Activated CD4-positive, CD25-positive, alpha-beta regulatory T cell treated with anti-CD3 and anti-CD28 coated beads, Interleukin-2, amount 50 U/mL, for 24 hours (primary cell): ENCODE measurements at places on chromosomes 16 and 17.
A peak's percentile ranks its signal among the peaks of the same experiment; 100 is the strongest.

DNA sequence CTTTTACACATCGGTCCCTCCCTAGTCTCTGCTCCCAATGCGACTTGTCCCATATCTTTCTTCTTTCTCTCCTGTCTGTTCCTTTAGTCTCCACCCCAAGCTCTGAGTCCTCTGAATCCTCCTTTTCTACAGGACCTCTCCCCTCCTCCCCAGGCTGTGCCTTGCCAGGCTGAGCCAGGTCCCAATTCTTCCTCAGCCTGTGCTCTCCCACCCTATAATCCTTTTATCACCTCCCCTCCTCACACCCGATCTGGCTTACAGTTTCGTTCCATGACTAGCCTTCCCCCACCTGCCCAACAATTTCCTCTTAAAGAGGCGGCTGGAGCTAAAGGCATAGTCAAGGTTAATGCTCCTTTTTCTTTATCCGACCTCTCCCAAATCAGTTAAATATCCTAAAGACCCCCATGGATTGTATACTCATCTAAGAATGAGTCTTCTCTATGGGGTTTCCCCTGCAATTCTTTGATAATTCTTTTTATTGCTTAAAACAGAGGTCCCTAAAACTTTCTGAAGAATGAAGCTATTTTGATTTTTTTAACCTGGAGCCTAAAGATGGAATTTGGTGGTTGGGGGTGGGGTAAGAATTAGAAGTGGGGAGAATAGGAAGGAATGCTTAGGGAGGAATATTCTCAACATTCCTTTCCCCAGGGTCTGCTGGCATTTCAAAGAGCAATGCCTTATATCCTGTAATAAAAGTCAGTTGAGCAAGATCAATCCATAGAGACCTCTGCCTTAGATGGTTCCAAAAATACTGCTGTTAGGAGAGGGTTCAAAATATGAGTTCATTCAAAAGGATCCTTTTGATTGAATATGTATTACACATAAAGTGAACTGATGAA lies 102.8 kb downstream of the MYO1D start:
- ATAC-seq: no peak

DNA sequence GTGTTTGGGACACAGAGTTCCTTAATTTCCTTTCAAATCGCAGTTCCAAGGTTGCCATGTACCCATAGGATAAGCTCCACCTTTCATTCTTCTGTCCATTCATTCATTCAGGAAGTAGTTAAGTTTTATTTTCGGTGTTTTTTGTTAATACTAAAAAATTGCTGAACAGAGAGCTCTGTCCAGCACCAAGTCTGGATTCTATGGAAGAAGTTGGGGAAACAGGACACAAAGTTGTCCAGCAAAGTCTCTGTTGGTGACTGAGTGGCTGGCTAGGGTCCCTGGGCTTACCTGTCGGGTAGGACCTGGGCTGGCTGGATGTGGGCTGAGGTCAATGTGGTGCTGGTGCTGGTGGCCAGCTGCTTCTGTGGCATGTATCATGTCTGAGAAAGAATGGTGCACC lies 17.6 kb upstream of the CCL2 start:
- no peak for ATAC-seq

DNA sequence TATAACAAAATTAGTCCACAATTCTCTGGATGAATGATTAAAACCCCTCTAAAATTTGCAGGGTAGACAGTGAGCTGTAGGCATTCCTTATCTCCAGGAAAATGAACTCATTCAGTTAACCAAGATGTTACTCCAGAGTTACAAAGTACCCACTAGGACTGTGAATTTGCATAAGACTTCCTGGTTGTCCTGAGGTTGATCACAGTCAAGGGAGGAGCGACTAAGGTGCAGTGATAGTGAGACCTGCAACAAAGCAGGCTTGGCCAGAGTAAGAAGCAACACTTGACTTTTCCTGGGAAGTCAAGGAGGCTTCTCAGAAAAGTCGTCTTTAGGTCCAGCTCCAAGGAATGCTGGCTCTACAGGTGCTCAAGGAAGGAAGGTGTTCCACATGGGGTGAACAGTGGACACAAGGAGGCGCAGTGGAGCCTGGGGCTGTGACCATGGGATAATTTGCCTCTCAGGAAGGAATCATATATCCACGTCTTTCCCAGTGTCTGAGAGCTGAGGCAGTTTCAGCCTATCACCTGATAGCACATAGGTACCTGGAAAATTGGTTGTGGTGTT lies 821.1 kb upstream of the EEF2KMT start:
- ATAC-seq: no peak

DNA sequence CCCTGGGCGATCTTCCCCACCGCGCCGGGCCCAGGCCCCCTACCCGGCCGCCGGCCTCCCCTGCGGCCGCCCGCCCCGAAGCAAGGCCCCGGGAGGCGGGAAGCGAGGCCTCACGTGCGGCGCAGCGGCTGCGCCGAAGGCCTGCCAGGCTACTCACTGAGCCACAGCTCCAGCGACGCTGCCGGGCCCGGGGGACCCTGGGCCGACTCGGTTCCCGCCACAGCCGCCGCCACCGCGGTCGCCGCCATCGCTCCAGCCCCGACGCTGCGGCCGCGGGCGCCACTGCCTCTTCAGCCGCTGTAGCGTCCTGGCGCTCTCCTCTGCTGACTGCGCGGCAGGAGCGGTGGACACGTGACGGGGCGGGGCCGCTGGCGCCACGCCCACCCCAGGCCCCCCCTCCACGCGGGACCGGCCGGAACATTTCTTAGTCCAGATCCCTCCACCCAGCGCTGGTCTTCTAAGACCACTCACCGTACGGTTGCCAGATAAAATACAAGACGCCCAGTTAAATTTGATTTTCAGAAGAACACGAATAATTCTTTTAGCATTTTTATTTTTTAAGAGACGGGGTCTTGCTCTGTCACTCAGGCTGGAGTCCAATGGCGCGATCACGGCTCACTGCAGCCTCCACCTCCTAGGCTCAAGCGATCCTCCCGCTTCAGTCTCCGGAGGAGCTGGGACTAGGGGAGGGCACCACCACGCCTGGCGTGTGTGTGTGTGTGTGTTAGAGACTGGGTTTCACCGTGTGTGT lies at the start of gene GGA2:
GGA2 (minus strand) TSS at position 331 of the 751 bp plus-strand sequence; CDS start at position 248, 83 bp downstream.
- ATAC-seq: peak; percentile 92

DNA sequence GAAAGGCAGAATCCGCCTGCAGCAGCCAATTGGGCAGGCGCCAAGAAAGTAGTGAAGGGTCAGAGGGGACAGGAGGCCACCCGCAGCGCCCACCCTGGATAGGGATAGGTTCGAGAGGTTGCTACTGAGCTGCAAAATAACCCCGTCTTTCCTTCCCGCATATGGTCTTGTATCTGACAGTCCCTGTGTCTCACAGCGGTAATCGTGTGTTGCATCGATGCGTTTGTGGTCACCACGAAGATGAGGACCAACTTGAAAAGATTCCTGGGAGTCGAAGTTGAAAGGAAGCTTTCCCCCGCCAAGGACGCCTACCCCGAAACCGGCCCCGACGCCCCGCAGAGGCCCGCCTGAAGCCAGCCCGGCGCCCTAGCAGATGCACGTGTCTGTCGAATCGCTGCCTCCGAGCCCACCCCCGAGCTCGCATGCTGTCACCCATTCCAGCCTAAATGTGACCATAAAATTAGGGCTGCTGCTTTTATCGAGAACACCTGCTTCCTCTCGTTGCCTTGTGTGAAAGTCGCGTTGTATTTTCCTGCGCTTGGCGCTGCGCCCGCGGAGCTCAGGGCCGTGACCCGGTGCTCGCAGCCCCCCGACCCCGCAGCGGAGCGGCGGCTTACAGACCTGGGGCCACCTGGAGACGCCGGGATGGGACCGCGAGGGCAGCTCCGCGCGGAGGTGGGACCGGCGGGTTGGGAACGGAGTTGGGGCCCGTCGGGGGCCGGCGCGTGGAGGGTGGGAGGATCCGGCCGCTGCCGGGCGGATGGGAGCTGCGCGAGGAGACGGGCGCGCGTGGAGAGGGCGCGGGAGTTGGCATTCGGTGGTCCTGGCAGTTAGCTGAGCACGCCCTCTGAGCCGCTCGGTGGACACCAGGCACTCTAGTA lies at the start of gene CMTM2:
CMTM2 (plus strand) TSS at position 813 of the 881 bp plus-strand sequence. CDS start 145 bp downstream, outside the sequence.
- ATAC-seq: peak; percentile 38

- no peak for ATAC-seq
Measured at GRCh38 chr16:78684655-78685375, 585.4 kb downstream of the WWOX start.

GRCh38 chr17:38731526-38732294 lies 1.6 kb downstream of the CISD3 start:
- no peak for ATAC-seq

DNA sequence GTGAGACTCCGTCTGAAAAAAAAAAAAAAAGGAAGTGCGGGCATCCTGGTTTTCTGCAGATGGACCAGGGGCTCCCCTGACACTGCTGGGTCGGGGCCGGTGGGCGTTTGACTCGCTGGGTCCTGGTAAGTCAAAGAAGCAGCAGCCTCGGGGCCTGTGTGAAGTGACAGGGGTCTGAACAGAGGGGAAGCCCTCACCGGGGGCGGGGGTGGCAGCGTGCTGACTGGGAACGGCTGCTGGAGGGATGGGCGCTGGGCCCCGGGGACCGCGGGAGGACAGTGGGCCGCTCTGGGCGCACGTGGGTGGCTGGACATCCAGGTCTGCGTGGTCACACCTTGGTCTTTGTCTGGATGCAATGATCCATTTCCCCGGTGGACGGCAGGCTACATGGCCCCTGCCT lies 8.2 kb downstream of the GALNS start:
- ATAC-seq: no peak

DNA sequence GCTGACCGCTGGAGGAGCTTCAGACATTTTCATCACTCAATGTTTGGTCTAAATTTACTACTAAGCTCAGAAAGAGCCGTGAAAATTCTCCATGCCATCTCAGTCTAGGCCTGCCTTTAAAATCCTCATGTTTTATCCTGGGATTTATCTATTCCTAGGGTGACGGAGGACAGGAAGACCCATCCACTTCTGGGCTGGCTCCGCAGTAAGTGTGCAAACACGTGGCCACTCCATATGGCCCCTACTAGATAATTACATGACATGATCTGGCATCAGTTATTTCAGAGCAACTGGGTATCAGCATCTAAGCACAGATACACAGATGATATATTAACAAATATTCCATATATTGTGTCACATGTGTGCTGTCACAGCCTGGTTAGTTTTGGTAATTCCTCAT lies 77.8 kb upstream of the HS3ST4 start:
- no peak for ATAC-seq

GRCh38 chr17:3710951-3711383 lies 12.7 kb upstream of the HASPIN start:
- peak; percentile 98 for ATAC-seq

- ATAC-seq: no peak
Measured at GRCh38 chr17:64399071-64399766, 8.6 kb upstream of the PECAM1 start.

DNA sequence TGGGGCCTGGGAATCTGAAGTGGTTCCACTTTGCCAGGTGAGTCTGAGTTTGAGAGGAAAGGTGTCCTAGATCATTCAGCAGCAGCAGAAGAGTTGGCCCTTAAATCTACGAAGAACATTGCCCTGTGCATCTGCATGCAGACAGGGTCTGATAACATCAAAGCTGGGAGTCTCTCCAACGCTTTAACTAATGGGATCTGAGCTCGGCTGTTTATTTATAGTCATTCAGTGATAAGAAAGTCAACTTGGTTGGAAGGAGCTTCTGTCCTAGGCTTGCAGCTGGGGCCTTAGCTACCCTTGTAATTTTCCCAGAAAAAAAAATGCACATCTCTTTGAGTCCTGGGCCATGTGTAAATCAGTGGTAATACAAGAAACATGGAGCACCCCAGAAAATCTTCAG lies 418.0 kb upstream of the HSBP1 start:
- no peak for ATAC-seq

GRCh38 chr16:30808146-30808545 lies 21.1 kb upstream of the ZNF629 start:
- ATAC-seq: no peak

GRCh38 chr17:21602176-21602575 lies 90.1 kb upstream of the KCNJ18 start:
- no peak for ATAC-seq

DNA sequence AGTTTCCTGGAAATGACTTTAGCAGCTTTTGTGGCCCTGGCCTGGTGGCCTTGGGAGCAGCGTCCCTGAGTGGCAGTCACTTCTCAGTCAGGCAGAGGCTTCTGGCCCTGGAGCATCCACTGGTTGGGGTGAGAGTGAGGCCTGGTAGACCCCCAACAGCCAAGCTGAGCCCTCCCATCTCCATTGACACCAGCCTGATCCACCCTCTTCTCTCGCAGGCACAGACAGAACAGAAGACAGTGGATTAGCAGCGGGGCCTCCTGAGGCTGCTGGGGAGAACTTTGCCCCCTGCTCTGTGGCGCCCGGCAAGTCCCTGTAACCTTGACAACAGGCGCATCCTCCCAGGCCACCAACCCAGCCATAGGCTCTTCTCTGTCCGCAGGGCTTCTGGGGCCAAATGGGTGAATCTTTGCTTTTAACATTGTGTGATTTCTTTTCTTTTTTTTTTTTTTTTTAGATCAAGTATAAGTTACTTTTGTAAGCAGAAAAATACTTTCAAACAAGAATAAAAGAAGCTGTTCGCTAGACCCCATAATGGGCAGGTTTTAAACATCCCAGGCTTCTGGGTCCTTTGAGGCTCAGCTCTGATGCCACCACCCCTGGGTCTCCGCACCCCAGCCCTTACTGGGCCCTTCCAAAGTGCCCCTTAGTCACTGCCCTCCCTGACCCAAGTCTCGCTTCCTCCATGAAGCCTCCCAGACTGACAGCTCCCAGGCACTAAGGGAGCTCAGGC lies 12.7 kb upstream of the FLYWCH1 start:
- no peak for ATAC-seq

DNA sequence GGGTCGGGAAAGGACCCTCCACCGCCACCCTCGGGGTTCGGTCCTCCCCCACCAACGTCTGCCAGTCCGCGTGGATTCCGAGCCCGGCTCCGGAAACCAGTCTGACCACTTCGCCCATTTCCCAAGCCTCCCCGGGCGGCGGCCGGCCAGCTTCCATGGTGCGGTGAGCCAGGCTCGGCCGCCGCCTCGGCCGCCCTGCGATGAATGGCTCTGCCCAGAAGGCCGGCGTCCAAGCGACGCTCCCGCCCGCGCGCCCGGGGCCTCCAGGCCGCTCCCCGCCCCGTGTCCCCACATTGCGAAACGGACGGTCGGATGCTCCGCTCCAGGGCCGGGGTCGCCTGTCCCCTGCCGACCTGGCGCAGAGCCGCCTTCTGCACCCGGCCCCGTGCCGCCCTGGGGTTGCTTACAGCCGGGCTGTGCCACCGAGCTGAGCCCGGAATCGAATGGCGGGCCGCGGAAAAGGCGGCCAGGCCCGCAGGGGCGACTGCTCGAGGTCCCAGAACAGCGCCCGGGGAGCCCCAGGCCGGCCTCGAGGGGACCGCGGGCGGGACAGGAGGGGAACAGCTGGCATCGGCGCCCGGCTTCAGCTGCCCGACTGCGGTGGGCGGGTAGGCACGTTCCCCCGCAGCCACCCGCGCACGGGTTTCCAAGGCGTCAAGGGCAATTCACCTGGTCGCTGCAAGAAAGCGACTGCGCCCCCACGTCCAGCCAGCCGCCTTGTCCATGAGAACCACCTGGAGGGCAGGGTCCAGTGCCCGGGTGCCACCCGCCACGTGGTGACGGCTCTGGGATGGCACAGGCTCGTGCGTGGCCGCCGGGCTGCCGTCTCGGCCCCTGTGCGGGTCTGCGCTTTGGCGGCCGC lies 18.3 kb upstream of the CBX8 start:
- no peak for ATAC-seq

GRCh38 chr17:45248132-45248957 lies 13.5 kb downstream of the SPATA32 start:
- ATAC-seq: peak; percentile 75
